ENCODE measurements at places on chromosomes 2 and 18.

DNA sequence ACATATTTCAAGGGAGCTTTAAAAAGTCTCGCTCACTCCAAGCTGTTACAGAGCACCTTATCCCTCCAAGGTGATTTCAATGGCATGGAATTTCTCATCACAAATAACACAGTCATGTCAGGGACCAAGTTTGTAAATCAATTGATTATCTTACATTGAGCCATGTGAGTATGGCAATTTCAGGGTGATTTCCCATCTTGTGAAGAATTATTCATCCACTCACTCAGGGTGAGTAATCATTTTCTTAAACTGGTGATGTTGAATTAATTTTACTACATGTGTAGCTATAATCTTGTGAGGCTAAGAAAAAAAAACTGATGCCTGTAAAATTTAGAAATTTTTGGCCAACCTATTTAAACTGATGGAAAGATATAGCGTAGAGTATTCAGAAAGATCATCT, 3.3 kb upstream of the ABCA12 start:
- no peak for DNase-seq

- no peak for DNase-seq
Measured at GRCh38 chr2:73776381-73776780, 3.5 kb downstream of the DUSP11 start.

GRCh38 chr2:74856004-74856578, 22.2 kb downstream of the HK2 start:
- no peak for DNase-seq

- DNase-seq, result no peak
Measured at GRCh38 chr18:75105551-75106254, 103.2 kb downstream of the PTGR3 start.

- peak; percentile 74 for DNase-seq
Measured at GRCh38 chr18:59547581-59548182, 149.5 kb downstream of the CCBE1 start.

- peak; percentile 18 for DNase-seq
Measured at GRCh38 chr2:67867735-67868134, 195.1 kb downstream of the C1D start.

DNA sequence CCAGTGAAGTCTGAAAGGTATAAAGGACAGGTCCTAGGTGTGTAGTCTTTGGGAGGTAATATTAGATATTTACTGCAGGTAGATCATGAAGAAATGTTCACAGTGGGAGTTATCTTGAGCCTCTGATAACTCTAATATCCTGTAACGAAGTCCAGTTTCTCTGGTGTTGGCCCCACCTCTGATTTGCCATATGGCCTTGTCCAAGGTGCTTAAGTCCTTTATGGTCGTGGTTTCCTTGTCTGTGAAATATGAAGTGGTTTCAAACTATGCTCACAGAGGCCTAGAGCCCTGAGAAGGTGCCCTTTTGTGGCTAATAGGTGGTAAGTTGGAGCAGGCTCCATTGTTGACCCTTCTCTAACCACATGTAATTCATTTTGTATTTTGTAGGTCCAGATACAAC, 190.7 kb downstream of the ICOS start:
- DNase-seq, result no peak
